ENCODE measurements at places on chromosomes 3 and 15. TPM values are rescaled to one million over a fixed set of nuclear protein-coding genes. Genes with fewer than 3 reads are reported as not detected.

SNX22 gene
- 1.1 TPM for total RNA-seq

GP9 gene
- 4.0 TPM for total RNA-seq

TMIE gene
- under 0.01 TPM for total RNA-seq

ZBTB20 gene
- total RNA-seq: 78.4 TPM

ANKRD63 gene
- total RNA-seq: 1.1 TPM

LTF gene
- total RNA-seq: 3.2 TPM

FBXO40 gene
- not detected for total RNA-seq

SPINK8 gene
- not detected for total RNA-seq

CLDN16 gene
- total RNA-seq: not detected

PSTPIP1 gene
- total RNA-seq: 23.4 TPM

LSAMP gene
- 0.27 TPM for total RNA-seq

GPR27 gene
- 15.3 TPM for total RNA-seq

DNA sequence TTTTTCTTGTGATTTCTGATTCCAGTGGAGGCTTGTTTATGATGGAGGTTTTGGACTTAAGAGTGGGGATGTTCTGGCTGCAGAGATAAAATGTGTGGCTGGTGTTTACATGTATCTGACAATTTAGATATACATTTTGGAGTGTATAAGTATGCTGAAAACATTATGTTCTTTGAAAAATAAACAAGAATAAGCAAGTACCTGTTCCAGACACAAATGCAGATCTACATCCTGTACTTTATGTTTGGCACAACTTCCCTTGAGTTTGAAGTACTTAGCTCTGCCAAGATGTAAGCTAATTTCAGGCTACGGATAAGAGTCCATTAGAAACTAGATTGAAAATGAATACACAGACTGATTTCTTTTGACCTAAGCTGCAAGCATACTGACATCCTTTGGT lies 277.2 kb downstream of the CHST2 start:
- DNase-seq: no peak

GRCh38 chr15:96097661-96098060 lies 232.8 kb upstream of the NR2F2 start:
- DNase-seq: no peak

- DNase-seq: no peak
Measured at GRCh38 chr15:77514641-77515402, 94.1 kb downstream of the HMG20A start.

DNA sequence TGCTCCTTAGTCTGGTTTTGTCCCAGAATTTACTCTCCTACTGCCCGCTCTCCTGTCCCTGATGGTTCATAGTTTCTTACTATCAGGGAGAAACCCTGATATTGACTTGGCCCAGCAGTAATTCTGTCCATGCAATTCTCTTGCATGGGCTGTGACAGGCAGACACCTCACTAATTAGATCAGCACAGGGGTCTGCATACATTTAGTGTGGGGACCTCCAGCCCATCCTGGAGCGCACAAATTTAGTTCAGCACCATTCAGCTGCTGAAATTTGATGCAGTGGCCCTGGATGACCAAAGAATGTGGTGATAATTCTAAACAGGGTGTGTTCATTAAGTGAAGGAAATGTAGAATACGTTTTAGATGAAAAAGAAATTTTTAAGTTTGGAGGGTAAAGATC lies 555.5 kb upstream of the TBL1XR1 start:
- no peak for DNase-seq

DNA sequence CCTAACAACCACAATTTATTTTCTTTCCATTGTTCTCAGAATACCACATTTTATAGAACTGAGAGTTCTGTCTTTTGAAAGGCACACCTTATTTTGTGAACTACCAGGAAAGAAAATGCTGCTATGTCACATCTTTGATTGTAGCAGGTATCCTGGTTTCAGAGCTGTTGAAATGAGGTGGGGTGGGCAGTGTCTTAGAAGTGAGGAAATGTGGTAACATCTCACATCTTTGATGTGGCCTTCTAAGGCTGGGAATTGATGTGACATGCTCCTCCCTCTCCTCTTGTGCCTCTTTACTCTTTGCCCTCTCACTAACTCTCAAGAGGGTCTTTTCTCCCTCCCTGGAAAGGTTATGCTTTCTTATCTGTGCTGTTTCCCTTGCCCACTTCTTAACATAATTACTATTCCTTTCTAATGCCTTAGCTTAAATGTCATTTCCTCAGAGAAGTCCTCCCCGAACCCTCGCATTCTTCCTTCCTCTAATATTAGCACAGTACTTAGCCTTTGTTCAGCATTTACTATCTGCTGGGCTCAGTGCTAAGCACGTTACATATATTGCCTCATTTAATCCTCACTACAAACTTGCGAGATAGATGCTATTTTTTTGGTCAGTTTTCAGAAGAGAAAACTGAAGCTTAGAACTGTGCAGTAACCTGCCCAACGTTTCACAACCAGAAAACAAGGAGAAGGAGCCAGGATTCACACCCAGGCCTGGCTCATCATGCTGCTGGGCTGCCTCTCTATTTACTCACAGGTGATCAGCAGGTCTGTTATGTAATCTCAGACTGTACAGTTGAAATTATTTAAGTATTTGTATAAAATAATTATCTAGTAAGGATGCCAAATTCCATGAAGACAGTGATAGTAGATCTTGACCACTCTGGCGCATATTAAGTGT lies 24.0 kb upstream of the SPTSSB start:
- DNase-seq: no peak

DNA sequence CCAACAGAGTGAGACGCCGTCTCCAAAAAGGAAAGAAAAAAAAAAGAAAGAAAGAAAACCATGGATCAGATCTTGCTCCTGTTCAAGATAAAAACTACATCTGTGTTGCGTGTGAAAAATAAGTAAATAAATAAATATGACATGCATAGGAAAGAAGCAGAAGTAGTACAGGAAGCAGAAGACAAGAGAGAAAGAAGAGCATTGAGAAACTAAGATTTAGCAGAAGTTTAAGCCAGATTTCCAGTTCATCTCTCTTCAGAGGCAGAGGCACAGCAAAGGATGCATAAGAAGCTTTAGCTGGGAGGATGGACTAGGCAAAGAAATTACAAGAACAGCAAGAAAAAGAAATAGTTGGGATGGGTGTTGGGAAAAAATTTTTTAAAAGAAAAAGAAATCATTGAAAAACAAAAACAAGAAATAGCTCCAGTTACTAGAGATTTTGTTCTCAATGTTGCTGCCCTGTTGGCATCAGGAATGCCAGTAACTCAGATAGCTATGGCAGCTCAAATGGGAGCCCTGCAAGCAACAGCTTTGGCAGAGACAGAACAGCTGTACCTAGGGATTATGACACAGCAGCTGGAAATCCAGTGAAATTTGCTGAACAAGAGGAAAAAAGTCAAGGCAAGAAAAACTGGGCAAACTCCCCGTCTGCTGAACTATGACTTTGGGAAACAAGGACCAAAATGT lies 17.3 kb downstream of the AP3S2 start:
- no peak for DNase-seq

- DNase-seq: no peak
Measured at GRCh38 chr3:69986419-69986818, 13.1 kb upstream of the SAMMSON start.

DNA sequence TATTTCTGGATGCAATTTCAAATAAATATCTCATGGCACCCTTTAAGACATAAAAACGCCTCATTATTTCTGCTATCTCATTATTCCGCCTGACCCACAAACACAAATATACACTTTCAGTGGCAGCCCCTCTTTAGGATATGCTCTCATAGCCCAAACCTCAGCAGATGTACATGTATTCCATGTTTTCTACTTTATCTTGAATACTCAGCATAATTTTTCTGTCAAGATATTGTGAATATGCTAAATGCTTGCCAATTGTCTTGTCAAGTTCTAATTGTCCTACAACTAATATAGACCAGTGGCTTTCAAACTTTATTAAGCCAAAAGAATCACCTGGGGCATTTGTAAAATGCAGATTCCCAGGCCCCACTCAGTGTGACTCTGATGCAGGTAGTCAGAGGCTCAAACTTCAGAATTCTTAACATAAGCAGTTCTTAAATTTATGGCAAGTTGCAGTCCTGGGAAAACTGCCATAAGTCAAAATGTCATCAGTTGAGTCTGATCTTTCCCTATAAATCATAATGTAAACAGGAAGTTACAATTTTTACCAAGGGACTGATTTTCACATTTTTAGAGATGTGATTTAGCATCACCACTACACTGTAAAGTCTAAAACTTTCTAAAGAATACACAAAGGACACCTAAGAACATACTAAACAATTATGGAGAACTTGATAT lies 135.1 kb downstream of the TBL1XR1 start:
- DNase-seq: no peak

DNA sequence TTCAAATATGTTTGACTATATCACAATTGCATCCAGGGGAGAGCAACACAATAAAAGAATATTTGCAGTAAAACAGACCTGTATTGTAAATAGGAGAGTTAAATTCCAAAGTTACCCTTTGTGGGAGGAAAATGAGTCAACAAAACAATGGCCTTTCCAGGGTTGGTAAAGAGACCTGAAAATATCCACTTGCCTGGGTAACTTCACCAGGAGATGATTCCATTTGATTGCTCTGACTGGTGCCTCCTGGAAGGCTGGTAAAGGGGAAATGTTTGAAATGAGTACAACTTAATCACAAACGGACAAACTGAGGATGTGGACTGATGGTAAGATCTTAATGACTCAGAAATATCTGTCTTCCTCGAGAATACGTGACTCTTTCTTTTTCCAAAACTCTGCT lies 43.6 kb upstream of the SRGAP3 start:
- no peak for DNase-seq

- no peak for DNase-seq
Measured at GRCh38 chr3:59733041-59733809, 683.4 kb upstream of the CFAP20DC start.

DNA sequence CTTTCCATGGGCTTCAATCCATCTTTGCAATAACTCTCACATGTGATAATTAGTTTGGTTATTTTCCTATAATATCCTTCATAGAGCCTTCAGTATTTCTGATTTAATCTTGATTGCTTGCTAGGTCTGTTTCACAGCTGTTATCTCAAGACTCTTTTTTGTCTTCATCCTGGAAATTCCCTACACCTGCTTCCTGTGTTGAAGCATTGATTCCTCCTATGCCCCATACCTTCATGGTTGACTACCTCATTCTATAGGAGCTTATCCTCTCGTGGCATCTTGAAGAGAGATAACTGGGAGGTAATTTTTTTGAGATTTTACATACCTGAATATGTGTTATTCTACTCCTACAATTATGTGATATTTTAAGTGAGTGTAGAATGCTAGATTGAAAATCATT lies 26.7 kb downstream of the PIK3CA start:
- no peak for DNase-seq

GRCh38 chr15:99014803-99015697 lies 7.5 kb upstream of the PGPEP1L start:
- peak; percentile 26 for DNase-seq

- no peak for DNase-seq
Measured at GRCh38 chr3:195907934-195908693, at the start of gene TNK2. Gene TNK2 (minus strand): TSS chr3:195908551. CDS start chr3:195888588, 19,963 bp downstream.

DNA sequence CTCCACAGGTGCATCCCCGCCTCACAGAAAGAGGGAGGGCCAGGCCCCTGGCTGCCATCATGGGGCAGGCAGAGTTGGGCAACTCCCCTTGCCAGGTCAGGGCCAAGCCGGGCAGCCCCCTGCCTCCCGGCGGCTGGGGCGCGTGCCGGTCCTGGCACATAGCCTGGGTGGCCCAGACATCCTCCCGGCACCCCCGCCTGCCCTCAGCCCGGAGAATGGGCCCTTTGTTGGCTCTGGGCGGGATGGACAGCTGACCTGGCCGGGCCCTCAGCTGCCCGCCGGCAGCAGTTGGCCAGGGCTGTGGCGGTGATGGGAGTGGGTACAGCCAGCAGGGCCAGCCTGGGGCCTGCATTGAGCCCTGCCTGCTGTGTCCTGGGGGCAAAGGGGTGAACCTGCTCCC lies 16.5 kb downstream of the PLXNA1 start:
- no peak for DNase-seq

DNA sequence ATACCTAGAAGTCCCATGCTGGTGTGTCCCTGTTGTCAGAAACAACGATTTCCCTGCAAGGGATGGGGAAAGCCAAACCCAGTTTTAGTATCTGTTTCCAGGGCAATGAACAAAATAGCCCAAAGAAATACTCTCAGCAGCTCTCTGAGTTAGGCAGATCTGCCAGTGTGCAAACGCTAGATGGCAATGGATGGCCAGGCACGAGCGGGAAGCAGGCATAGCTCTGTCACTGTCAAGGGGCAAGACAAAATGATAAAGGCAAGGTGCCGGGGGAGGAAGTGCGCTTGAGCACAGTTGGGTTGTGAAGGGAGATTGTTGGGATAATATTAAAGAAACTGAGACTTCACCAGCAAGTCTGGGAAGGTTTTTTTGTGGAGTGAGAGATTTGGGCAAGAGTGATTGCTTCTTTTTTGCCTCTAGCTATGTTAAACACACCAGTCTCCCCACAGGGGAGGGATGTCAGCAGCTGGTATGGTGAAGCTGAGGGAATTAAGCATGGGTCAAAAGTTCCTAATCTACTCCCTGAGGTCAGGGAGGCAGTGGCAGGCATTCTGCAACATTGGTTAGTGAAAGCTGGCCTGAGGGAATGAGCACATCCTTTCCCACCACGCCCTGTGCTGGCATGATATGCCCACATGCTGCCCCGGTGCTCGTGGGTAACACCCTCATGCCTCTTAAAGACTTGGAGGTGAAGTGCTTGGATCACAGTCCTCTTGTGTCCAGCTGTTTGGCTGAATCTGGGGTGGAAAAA lies 117.5 kb downstream of the PDCD6IP start:
- peak; percentile 22 for DNase-seq

- no peak for DNase-seq
Measured at GRCh38 chr15:36966708-36967107, 133.6 kb downstream of the MEIS2 start.

GRCh38 chr15:59550530-59550929 lies 61.1 kb upstream of the GCNT3 start:
- no peak for DNase-seq

All from hematopoietic multipotent progenitor cell (in vitro differentiated cells).